ENCODE measurements at places on chromosomes 7 and 10.

DNA sequence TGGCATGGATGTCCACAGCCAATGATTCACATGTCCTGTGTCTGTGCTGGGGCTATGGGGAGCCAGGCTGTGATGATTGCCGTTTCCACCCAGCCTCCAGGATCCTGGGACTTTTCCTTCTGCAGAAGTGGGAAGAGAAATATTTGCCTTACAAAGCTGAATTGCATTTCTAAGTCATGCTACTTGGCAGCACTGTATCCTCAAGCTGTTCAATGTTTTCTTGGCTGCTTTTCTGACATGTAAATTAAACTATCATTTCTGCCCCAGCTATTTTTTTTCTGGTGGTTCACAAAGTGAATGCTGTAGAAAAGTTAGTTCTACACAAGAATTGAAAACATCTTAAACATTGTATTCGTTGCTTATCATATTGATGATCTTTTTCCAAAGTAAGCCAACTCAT is 51.9 kb upstream of the TCERG1L start:
- no peak for DNase-seq

- DNase-seq: no peak
These were observed 28.7 kb downstream of the RBM48 start for GRCh38 chr7:92557249-92557648.

DNA sequence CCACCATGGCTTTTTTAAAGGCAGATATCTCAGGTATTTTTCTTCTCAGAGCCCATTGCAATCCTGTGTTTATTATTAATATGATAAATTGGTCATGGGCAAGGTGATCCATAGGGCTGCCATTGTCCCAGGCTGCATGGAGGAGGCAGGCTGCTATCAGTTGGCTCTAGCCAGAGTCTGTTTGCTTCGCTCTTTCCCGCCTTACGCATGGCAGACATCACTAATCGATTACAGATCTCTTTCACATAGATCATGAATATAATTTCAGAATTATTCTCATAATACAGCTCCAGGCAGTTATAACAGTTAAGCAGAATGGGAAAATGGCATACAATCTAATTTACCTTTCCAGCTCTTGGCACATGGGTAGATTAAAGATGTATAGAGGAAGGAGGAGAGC is 30.4 kb upstream of the HABP2 start:
- DNase-seq: no peak

GRCh38 chr10:29321656-29322055 is 32.8 kb downstream of the LYZL1 start:
- no peak for DNase-seq
